ENCODE measurements at places on chromosomes 3 and 15.
A peak's percentile ranks its signal among the peaks of the same experiment; 100 is the strongest.

- DNase-seq: no peak
These were observed 12.5 kb downstream of the P2RY14 start for GRCh38 chr3:151265866-151266265.

DNA sequence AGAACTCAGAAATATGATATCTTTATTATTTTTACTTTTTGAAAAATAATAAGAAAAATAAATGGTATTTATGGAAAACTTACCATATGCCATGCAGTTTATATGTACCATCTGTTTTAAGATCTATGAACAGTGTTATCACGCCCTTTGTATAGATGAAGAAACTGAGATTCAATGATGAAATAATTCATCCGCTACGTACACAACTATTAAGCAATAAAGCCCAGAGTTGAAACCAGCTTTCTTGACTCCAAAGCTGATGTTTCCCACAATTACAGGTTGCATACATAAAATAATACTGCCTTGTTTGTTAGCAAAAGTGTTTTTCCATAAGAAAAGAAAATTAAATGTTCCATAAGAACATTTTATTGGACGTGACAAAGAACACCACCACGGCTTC is 67.2 kb upstream of the BCL6 start:
- DNase-seq: no peak

- no peak for DNase-seq
These were observed 58.8 kb downstream of the SLC6A6 start for GRCh38 chr3:14461006-14461747.

- no peak for DNase-seq
These were observed 116.9 kb upstream of the C3orf80 start for GRCh38 chr3:160108362-160108761.

DNA sequence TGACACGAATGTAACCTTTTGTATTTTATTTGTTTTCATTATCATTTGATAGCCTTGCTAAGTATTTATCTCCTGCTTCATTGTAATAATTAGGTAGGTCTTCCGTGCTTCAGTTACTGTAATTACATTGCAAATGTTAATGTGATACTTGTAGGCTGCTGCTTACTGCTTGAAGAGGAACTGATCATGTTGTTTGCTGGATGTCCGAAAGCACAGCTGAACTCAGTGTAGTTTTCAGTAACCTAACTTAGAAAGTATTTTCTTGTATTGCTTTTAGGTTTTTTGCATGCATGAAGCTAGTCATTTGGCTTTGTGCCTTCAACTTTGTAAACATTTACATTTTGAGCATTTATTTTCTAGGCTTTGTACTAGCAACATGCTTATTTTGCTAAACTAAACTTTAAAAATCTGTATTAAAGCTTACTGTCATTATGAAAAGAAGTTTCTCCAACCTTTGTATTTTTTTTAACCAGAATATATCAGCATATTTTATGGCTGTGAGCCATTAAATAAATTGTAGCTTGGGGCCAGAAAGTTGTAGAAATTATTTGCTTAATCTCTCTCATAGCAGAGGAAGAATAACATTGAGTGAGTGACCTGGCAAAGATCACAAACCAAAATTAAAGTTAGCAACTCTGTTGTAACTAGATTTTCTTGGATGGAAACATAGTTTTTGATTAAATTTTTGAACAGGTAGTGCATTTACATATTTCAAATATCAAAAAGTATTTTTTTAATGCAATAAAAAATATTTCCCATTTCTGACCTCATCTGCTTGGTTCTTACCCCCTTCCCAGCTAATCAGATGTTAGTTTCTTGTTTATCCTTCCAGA is 30.7 kb downstream of the SACM1L start:
- DNase-seq: no peak

- DNase-seq: peak; percentile 87
These were observed 16.3 kb downstream of the CSPG4 start for GRCh38 chr15:75696311-75696720.

GRCh38 chr15:89315375-89315929 is 19.2 kb downstream of the POLG start:
- no peak for DNase-seq

- DNase-seq: no peak
These were observed 111.9 kb upstream of the KLHL25 start for GRCh38 chr15:85906640-85907039.

GRCh38 chr15:80695911-80696661 is 976 bp downstream of the ABHD17C start:
- no peak for DNase-seq

DNA sequence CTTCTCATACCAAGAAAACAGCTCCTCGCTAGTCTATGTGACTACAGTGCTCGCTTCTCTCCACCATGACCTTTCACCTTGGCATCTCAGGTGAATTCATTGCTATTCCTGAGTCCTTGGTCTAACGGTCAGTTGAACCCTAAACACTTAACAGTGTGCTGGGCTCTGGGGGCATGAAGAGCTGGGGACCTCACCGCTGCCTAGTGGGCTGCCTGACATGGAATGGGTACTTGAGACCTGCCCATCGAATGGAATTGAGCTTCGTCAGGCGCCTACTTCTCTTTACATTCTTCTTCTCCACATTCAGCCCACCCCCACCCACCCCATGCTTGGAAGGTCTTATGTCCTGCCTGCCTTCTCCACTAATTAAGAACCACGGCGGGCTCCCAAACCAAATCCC is 22.1 kb downstream of the BOC start:
- no peak for DNase-seq

Measured in left hindlimb (tissue), 1 donor.